Naive thymus-derived CD4-positive, alpha-beta T cell (primary cell): ENCODE measurements at places on chromosomes 13 and 19. TPM values are rescaled to one million over a fixed set of nuclear protein-coding genes. Genes with fewer than 3 reads are reported as not detected.

DNA sequence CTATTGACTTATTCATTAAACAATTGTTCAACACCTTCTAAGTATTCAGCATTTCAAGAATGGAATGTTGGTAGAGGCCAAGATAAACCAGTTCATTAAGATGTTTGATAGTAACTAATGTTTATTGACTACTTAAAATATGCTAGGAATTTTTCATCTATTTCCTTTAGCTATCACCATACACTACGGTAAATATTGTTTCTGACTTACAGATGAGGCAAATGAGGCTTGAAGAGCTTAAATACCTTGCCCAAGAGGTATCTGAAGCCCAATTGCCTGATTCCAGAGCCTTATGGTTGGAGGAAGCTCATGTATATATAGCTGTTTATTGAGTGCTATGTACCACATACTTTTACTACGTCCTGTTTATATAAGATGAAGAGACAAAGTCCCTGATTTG is 286.2 kb downstream of the NDFIP2 start:
- DNase-seq: no peak
- no peaks in the 10 kb centered on the region for H3K36me3 ChIP-seq
- H3K4me3 ChIP-seq: no peak overlapping the region
- no peaks in the 10 kb centered on the region for H3K27me3 ChIP-seq

TLE6 gene
- 0.60 and 0.89 TPM in 2 replicates for total RNA-seq

GRCh38 chr13:37878496-37878895 is 8.9 kb upstream of the TRPC4 start:
- H3K4me3 ChIP-seq: no peak overlapping the region
- no peaks in the 10 kb centered on the region for H3K27me3 ChIP-seq

GRCh38 chr13:99988529-99989275 is 7.1 kb downstream of the ZIC2 start:
- H3K4me1 ChIP-seq: peaks cover 6% of the 10 kb centered on the region
- no peaks in the 10 kb centered on the region for H3K36me3 ChIP-seq
- H3K27me3 ChIP-seq: peaks cover 36% of the 10 kb centered on the region
- DNase-seq: no peak

GRCh38 chr19:30670011-30670329 is 297.8 kb downstream of the ZNF536 start:
- no peaks in the 10 kb centered on the region for H3K4me1 ChIP-seq
- no peak overlapping the region for H3K4me3 ChIP-seq
- H3K27ac ChIP-seq: no peak overlapping the region

GRCh38 chr19:418761-419671 is 10.1 kb upstream of the C2CD4C start:
- no peaks in the 10 kb centered on the region for H3K36me3 ChIP-seq
- H3K4me3 ChIP-seq: no peak overlapping the region
- H3K4me1 ChIP-seq: no peaks in the 10 kb centered on the region
- no peaks in the 10 kb centered on the region for H3K27me3 ChIP-seq

ZNF763 gene
- total RNA-seq: 3.2 TPM

DNA sequence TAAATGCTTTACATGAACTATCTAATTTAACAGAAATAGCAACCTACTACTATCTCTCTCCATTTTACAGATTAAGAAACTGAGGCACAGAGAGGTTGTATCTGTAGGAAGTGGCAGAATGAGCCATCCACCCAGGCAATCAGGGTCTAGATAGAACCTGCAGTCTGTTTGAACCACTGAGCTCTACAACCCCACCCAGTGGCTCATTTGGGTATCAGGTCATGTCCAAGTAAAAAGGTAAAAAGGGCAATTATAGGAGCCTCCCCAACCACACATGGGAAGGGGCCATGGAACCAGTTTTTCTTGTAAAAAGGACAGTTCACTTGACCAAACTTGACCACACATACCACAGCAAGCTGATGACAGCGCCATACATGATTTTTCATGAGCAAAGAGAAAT is 92.9 kb upstream of the SGCG start:
- H3K27ac ChIP-seq: no peak overlapping the region
- H3K27me3 ChIP-seq: no peaks in the 10 kb centered on the region
- DNase-seq: no peak
- H3K36me3 ChIP-seq: no peaks in the 10 kb centered on the region
- H3K4me1 ChIP-seq: no peaks in the 10 kb centered on the region
- H3K4me3 ChIP-seq: no peak overlapping the region

DNA sequence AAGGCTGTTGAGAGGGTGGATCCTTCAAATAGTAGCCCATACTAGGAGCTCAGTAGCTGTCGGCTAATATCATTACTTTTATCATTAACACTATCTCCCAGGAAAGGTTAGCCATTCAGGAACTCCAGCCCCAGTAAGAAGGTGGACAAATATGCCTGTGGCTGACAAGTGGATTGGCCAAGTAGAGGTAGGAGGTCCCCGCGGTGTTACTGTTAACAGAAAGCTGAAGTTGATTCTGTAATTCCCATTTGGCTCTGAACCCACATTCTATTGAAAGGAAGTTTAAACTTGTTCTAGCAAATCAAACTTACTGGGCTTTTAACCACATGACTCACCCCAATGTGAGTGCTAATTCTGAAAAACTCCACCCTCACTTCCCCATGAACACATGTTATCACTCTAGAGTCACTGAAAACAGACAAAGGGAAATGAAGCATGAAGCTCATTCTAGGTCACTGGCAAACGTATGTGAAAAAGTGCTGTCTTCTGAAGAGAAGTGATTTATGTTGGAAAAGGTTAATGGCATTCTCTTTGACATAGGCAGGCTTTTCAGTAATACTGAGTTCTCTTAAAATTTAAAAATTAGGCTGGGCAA is 273.5 kb downstream of the FGF14 start:
- H3K4me3 ChIP-seq: no peak overlapping the region
- no peaks in the 10 kb centered on the region for H3K36me3 ChIP-seq
- no peaks in the 10 kb centered on the region for H3K27me3 ChIP-seq
- H3K27ac ChIP-seq: no peak overlapping the region
- no peaks in the 10 kb centered on the region for H3K4me1 ChIP-seq

MATK gene
- total RNA-seq: 14.3 and 17.6 TPM in 2 replicates

DNA sequence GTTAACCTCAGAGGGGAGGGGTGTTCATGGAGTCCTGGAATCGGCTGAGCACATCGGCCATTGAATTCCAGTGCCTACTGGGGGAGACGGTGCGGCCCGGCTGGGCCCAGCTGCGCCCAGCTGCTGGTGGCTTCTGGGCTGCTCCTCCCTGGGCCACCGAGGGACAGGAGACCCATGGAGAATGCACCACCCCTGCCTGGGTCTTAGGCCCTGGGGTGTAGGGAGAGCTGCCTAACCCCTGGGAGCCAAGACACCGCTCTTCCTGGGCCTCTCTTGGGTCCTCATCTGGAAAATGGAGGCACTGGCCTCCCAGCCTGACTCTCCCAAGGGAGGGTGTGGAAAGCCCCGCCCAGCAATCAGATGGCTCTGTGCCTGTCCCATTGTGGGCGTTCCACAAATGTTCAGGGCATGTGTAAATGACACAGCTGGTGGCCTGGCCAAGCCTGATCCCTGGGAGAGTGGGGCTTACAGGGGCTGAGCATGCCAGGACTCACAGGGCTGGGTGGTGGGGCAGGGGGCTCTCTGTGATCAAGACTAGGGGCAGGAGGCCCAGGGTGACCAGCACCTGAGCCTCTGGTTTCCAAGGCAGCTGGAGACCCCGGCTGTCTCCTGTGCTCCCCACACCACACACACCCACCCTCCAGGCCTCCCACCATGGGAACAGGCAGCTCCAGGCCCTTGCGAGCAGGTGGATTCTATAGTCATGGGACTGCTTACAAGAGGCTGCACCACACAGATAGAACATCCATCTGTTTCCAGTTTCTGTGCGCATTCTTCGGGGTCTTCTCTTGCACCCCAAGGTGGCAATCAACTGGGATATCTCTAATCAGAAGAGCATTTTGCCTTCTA is 150.9 kb downstream of the URI1 start:
- H3K27me3 ChIP-seq: no peaks in the 10 kb centered on the region
- H3K36me3 ChIP-seq: no peaks in the 10 kb centered on the region
- no peak overlapping the region for H3K4me3 ChIP-seq
- H3K4me1 ChIP-seq: no peaks in the 10 kb centered on the region

ZNF71 gene
- total RNA-seq: 4.8 and 6.9 TPM in 2 replicates

RNF17 gene
- not detected for total RNA-seq

- no peak for DNase-seq
- H3K4me1 ChIP-seq: no peaks in the 10 kb centered on the region
- no peaks in the 10 kb centered on the region for H3K27me3 ChIP-seq
- H3K4me3 ChIP-seq: no peak overlapping the region
- H3K36me3 ChIP-seq: no peaks in the 10 kb centered on the region
Observed at GRCh38 chr19:42548552-42548951, 20.3 kb upstream of the CEACAM1 start.
